ENCODE measurements at places on chromosomes 11 and 22.

DNA sequence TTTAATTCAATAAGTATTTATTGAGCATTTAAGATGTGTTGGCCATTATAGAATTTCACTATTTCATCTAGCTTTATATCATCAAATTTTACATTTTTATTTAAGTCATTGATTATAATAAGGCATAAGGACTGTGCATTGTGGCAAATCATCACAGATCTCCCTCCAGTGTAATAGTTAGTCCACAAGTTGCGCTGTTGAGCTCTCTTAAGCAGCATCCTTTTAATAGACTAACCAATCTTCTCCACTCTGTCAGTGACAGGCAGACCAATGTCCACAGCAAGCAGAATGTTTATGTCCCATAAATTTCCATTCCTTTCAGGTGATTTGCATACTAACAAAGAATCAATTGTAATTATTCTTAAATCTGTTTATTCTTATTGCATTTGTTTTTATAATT is 595.3 kb upstream of the CCDC90B start:
- DNase-seq, result no peak

DNA sequence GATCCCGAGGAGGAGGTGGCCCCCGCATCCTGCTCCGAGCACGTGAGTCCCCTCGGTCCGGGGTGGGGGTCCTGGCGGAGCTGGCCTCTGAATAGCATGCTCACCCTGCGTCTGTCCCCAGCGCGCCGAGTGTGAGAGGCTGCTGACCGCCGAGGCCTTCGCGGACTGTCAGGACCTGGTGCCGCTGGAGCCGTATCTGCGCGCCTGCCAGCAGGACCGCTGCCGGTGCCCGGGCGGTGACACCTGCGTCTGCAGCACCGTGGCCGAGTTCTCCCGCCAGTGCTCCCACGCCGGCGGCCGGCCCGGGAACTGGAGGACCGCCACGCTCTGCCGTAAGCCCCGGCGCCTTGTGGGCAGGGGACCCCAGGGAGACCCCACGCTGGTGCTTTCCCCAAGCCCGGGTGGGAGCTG is 3.5 kb downstream of the MUC2 start:
- no peak for DNase-seq

DNA sequence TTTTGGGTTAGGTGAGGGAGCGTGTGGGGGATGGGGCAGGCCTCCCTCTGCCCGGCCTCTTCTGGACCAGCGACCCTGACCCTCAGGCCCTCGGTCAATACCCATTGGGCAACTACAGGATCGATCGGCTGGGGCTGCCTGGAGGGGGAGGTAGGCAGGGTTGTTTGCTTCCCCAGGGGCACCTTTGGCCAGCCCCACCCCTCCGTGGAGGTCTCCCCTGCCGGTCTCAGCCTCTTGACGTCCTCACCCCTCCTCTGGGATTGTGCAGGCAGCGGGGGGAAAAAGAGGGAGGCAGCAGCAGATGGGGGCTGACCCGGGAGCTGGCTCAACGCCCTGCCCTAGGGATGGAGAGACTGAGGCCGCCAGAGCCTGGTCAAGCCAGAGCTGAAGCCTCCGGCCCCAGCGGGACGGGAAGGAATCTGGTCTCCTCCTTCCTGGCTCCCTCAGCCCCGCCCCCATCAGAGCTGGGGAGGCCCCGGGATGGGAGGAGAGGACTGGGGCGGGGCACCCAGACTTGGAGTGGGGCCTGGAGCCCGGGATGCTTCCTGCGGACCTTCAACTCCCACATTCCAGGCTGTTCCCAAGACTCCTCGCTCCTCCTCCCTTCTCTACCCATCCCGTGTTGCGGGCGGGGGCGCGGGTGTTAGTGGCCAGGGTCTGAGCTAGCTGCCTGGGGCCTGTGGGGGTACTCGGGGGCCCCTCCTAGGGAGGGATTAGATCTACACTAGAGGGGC is 14.4 kb upstream of the CDC42EP1 start:
- DNase-seq, result no peak

DNA sequence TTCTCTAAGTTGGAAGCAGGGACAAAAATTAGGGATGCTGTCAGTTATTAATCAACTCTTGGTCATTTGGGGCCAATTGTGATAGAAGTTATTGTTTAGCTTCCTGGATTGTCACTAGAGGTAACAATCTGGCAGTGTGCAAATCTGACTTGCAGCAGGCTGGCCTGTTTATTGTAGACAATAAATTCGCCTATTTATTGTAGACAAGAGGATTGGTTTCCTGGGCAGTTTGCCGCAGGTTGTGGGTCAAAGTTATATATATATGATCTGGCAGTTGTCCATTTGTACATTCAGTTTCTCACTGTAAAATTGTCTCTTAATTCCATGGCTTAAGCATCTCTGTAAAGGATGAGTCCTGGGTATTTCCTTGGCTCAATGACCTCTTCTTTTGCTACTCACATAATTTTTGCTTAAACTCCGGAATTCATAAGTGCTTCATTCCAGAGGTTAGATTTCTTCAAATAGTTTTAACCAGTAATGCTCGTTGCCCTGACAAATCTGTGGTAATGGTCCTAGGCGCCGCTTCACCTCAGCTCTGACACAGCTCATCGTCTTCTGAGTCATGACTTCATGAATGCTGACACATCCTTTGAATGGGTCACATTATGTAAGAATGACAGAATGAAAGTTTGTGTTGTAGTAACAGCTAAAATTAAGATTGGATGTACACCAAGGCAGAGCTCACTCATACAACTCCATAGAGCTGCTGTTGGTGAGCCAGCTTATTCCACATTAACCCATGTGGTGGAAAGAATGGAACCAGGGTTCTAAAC is 7.8 kb upstream of the MMP3 start:
- DNase-seq, result no peak

DNA sequence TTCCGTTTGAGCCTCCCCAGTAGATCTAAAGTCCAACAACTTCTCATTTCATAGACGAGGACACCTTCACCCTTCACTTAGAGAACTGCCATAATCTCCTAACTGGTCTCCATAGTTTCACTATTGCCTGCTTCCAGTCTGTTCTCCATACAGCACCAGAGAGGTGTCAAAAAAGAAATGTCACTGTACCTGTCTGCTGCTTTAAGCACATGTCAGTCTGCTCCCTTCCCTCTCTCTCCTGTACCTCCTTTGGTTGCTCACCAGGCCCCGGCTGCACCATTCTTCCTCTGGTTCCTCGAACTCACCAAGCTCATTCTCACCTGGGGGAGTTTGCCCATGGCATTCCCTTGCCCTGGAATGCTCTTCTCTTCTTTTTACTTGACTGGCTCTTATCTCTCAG is 75.8 kb downstream of the NAV2 start:
- no peak for DNase-seq

DNA sequence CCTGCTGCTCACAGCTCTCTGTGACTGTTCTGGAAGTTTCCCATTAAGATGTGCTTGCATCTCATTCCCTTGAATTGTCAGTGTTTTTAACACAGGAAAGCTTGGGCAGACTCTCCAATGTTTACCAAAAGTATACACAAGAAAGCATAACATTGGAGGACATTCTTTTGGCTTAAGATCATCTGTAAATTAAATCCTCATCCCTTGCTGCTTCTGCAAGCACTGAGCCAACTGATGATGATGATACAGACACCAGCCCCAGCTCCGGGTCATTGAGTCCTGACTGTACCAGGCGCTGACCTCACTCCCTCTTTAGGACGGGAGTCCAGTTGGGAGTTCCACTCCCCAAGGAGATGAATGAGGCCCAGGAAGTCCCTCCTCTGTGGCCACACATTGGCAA is 23.8 kb downstream of the CD82 start:
- no peak for DNase-seq

- no peak for DNase-seq
These were observed 9.5 kb downstream of the IGLL5 start for GRCh38 chr22:22897091-22897490.

DNA sequence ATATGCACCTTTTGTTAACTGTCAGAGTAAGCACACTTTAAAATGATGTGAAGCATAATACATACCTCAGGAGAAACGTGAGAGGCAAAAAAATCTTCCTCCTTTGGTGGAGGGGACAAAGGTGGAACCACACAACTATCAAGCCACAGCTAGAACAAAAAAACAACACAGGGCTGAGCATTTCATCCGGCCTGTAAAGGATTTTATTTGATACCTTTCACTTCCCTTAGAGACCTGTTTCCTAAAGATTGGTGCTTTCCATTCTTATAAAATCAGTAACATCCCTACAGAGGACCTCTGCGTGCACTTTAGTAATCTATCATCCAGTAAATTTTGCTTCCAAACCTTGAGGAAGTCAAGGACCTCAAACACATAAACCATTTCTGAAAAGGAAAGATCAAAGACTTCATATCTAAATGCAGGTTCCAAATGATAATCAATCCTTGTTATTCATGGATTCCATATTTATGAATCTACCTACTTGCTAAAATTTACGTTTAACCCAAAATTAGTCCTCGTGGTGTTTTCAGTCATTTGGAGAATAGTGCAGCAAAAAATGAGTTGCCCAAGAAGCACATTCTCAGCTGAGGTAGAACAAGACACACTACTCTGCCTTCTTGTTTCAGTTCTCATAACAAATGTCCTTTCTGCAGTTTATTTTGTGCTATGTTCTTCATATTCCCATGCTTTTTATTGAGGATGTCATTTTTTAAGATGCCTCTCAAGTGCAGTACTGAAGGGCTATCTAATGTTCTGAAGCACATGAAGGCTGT is 22.7 kb downstream of the ARFGAP3 start:
- no peak for DNase-seq

DNA sequence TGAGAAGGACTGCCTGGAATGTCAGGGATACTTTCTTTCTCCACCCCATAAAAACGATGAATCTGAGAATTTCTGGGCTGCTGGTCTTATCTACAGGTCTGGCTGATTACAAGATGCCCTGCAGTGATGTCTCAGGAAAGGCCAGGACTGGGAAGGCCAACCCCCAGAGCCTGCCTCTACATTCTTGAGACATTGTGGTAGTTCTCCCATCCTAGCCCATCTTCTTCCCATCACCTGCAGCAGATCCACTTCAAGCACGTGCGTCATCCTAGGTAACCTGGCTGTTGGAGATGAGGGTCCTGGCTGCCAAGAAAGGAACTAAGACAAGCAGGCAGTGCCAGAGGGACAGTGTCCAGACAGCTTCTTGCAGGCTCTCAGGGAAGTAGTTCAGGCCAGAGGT is 44.1 kb upstream of the E2F8 start:
- no peak for DNase-seq

GRCh38 chr22:48240148-48240934 is 1477.9 kb downstream of the TBC1D22A start:
- no peak for DNase-seq

DNA sequence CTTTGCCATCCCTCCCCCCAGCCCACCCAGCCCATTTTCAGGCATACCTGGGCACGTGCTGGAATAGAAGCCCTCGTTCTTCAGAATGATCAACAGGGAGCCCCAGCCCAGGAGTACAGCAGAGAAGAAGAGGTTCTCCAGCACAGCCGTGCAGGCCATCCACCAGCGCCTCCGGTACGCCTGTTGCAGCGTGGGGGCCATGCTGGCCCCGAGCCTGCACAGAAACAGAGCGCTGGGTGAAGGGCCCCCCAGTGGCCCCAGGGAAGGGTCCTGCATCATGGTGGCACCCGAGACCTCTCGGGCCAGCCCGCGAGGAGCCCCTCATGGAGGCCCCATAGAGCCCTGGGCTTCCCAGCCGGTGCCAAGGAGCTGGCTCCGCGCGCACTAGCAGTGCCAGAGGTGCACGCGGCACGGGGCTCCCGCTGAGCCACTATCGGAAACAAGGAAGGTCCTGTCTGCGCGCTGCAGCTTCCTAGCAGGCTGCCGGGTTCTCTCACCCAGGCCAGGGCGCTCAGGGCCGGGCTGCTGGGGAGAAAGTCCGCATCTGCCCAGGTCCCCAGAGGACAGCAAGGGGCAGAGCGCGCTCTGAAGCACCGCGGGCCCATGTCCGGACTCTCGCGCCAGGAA is 1.5 kb downstream of the SLC43A1 start:
- DNase-seq, result peak; percentile 16

DNA sequence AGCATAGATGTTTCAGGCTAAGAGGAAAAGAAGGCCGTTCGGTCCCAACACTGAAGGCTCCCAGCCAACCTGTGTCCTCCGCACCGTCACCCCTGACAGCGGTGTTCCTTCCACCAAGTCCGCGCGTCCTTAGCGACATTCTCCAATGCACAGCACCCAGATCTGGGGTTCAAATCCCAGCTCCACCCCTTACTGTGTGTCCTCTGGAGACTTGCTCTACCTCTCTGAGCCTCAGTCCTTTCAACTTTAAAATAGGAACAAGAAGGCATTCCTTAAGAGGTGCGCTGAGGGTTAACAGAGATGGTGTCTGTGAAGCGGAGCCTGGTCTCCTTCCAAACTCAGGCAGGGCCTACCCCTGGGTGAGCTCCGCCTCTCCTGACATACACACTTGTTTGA is 224.0 kb downstream of the MN1 start:
- no peak for DNase-seq

- DNase-seq, result no peak
These were observed 238.9 kb downstream of the NTM start for GRCh38 chr11:131609337-131609736.

DNA sequence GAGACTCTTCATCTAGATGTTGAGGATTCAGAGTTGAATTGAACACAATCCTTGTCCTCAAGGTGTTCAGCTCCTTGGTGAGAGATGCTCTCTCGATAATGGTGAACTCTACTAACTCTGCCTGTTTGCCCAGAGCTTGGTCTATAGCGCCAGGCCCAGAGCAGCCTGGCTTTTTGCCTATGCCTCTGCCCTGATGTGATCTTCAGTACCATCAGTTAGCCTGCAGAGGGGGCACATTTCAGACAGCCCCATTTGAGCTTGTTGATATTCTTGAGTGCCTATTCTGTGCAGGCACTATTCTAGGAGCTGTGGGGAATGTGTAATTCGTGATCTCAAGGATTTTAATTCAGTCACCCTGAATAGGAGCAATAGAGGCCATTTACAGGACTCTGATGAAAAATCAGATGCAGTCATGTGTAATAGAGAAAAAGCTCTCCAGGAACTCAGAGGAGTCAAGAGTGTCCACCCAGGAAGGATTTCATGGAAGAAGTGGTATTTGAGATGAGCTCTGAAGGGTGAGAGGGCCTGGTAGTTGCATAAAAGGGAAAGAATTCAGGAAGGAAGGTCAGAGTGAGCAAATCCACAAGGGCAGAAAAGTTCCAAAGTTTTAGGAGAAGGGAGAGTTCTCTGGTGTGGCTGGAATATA is 19.3 kb downstream of the GTPBP1 start:
- DNase-seq, result no peak

GRCh38 chr11:1732418-1733008 is 17.9 kb downstream of the IFITM10 start:
- DNase-seq, result no peak

DNA sequence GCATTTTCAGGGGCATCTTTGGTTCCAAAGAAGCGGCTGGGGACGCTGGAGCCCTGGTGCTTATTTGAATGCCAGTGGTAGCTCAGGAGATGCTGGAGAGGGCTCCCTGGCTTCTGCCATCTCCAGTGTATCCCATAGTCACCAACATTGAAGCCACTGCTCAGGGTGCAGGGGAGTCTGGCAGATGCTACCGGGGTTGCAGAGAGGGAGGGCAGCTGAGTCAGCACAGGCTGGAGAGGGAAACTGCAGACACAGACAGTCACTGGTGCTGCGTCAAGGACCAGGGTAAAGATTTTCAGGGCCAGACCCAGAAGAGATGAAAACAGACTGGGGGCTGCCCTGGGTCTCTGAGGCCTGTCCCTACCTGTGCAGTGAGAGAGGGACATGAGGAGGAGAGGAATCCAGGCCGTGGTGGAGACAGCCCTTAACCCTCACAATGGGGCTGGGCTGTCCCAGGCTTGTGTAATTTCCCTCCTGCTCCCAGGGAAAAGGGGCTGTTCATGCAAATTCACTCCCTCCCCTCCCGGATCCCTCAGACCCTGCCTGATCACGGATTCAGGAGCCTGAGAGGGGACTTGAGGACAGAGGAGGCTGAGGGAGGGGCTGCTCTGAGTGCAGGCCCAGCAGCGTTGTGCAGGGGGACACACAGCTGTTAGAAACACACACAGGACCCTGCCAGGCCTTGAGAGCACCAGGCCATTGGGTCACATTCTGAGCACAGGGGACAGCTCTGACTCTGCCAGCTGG is 126.9 kb upstream of the GRK3 start:
- no peak for DNase-seq
